ENCODE measurements at places on chromosomes 7 and 10.

DNA sequence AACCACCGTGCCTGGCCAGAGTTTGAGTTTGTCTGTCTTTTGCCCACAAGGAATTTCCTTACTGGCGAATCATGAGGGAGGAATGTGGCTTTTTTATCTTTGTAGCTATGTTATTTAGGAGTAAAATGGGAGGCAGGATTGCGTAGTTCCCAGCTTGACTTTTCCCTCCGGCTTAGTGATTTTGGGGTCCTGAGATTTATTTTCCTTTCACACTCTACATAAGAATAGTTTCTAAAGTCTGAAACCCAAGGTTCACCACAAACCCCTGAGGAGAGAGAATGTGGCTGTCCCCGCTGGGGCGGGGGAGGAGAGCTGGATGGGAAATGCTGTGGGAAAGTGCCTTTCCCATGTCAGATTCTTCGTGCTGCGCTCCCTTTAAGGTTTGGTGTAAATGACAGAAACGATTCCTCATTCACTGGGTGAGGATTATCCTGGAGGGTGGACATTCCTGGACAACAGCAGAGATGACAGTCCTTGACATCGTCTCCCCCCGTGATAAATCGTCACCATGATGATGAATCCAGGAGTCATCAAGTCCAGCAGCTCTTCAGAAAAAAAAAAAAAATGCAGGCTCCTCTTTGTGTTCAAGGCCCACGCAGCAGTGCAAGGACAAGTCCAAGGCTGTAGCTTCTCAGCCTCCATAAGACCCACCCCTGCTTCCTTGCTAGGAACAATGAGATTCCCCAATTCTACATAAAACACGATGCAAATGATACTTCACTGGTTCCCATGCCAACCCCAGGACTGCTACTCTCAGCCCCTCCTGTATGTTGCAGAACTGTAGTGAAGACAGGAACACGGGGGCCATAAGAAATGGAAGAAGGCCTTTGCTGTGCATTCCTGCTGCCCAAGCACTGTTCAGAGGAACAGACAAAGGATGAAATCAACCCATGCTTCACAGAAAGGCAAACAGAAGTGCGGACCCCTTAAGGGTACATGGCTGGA, 233.1 kb downstream of the CCDC3 start:
- no peak for DNase-seq

GRCh38 chr10:64039198-64039597, 518.0 kb downstream of the REEP3 start:
- DNase-seq, result no peak

GRCh38 chr7:47318395-47319182, 263.3 kb downstream of the TNS3 start:
- no peak for DNase-seq

- no peak for DNase-seq
Measured at GRCh38 chr10:3832022-3832786, 47.2 kb upstream of the KLF6 start.

DNA sequence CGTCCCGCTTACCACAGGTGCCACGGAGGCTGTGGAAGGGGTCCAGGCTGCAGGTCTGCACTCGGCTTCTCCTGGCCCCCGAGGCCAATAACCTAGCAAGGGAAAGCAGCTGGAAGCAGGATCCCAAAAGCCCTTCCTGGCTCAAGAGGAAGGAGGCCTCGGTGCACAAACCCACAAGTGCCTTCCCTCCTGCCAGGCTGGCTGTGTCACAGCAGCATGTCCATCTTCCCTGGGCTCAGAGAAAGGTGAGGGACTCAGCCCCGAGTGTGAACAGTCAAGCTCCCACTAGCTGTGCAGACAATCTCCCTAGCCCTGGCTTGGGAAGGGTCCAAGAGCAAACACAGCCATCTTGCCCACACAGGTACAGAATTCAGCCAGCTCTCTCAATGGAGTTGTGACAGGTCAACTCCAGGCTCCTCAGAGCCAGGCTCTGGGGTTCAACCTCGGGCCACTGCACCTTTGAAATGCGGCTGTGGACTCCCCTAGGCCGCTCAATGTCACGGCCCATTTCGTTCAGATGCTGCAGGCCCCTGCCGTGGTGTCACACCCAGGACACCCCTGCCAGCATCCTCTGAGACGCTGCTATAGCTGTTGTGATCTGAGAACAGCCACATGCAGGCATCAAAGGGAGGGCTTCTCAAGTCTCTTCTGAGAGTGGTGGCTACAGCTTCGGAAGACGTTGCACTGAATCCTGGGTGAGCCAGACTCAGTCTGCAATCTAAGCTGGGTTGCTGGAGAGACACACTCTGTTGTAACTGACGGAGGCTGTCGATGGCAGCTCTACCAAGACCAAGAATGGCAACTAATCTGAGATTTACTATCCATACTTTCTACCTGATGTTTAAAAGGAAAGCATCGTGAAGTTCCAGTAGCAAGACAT, 137.9 kb downstream of the DIP2C start:
- DNase-seq, result no peak

DNA sequence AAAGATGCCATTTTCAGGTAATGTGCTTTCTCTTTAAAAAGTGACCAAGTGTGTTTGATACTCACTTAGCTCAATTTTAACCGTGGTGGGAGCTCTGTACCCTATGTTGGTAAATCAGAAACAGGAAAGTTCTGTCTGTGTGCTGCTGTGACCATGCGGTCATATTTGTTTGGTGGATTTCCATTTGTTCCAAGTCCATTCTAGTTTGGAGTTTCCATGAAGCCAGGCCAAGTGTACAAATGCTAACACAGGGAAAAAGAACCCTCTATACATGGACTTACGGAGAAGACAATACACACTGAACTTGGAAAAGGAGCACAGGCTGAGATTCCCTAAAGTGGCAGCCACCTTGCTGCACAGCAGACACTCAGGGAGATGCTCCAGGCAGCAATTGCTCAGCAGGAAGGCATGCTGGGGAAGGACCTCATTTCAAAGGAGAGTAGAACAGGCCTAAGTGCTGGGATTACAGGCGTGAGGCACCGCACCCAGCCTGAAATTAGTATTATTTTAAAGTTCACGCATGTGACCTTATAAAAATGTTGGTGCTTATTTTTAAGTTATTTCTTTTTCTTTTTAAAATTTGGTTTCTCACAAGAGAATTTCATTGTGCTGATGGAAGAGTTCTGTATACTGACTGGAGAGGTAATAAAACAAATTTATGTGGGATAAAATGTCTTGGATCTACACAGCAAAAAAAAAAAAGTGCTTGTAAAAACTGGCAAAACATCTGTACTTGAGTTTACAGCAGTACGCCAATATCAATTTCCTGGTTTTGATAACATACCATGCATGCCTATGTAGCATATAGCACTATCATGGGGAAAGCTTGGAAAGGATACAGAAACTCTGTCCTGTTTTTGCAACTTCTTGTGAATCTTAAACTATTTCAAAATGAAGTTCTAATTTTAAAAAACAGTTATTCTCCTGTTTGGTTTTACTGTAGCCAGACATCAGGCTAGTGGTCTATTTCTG, 436.2 kb downstream of the KCNMA1 start:
- no peak for DNase-seq

DNA sequence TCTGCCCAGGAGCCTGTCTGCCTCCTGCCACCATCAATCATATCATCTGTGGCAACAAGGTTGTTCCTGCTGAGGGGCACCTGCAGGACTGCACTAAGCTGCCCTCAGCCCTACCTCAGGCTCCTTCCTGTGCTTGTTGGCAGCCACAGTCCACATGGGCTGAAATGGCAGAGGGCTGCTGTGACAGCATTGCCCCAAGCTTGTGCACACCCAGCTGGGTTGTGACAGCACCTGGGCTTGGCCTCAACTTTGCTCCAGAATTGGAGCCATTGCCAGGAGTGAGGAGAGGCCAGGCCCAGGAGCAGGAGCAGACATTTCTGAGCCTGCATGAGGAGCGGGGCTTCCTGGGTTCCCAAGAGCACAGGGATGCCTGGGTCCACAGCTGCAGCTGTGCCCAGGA, 340.9 kb upstream of the CHRM2 start:
- DNase-seq, result no peak

DNA sequence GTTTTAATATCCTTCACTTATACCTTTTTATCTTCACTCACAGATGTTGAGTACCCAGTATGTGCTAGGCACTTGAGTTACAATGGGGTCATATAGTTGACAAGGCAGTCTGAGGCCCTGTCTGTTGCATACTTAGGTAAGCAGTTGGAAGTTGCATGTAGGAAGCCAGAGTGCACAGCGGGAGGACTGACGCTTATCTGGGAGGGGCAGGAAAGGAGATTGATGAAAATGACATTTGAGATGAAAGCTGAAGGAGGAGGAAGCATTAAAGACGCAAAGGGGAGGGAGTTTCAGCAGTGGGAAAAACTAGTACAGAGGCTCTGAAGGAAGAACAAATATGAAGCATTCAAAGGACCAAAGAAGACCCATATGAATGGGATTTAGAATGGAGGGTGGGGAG, 266.2 kb downstream of the HTR7 start:
- DNase-seq, result no peak

- no peak for DNase-seq
Measured at GRCh38 chr10:29039677-29040189, 249.1 kb upstream of the LYZL1 start.

DNA sequence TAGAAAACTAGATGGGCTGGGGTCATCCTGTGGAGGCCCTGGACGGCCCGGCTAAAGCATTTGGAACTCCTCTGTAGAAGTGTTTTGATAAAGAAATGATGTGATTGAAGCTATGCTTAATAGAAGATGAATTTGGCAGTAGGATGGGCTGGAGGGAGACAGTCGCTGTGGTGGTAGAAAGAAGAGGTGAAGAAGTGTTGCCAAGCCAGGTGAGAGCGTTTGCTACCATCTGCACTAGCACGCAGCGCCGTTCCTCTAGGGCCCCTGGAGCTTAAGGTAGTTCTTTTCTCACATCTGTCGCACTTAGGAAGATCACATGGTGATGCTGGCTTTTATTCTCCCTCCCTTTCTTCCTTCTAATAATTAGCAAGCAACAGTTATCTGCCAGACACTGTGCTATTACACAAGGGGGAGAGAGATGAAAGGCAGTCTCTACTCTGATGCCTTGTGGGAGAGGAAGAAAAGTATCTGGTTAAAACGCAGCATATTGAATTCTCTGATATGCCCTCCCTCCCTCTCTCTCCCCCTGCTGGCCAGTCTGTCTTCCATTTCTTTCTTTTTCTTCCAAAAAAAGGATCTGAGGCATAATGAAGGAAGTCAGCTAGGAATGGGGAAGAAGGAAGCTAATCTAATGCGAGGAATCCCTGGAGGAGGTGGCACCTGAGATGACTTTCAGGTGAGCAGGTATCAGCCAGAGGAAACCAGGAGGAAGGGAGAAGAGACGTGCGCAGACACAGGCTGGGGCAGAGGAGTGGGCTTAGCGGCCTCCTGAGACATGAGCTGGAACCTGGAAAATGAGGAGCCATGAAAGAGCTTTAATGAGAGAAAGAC, 162.3 kb upstream of the KLF14 start:
- DNase-seq, result no peak

DNA sequence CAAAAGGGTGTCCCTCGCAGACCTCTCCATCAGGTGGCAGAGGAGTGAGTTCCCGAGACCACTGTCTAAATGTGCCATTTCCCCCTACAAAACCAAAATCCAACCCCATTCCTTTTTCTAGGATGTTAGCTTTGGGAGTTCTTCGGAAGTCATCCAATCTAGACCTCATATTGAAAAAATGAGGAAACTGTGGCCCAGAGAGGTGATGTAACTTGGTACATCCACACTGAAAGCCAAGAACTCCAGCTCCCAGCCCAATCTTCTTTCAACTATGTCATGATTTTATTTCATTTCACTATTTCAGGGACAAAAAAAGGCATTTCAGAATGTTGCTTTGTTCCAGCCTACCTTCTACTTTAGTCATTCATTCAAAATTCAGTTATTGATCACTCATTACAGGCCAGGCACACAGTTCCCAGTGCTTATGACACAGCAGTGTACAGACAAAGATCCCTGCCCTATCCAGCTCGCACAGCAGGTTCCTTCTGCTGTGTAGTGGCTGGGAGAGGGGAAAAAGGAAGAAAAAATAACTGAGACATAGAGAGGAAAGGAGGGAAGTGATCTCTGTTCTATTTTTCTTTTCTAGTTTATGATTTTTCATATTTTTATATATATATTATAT, 35.8 kb downstream of the SCRN1 start:
- no peak for DNase-seq

- DNase-seq, result no peak
Measured at GRCh38 chr10:127909716-127910463, 3.0 kb downstream of the PTPRE start.

DNA sequence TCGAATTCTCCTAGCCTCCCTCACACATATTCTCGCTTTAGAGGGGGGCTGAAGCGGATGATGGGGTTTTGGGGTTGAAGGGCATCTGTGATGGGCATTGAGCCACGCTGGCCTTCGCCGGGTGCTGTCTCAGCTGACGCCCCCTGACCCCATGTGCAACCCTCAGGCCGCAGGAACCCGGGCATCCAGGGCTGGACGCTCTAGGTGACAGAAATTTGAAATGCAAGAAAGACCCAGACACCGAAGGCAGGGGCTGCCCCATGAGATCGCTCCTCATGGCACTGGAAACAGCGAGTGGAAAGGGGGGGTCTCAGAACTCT, 664 bp upstream of the C10orf88 start:
- no peak for DNase-seq

DNA sequence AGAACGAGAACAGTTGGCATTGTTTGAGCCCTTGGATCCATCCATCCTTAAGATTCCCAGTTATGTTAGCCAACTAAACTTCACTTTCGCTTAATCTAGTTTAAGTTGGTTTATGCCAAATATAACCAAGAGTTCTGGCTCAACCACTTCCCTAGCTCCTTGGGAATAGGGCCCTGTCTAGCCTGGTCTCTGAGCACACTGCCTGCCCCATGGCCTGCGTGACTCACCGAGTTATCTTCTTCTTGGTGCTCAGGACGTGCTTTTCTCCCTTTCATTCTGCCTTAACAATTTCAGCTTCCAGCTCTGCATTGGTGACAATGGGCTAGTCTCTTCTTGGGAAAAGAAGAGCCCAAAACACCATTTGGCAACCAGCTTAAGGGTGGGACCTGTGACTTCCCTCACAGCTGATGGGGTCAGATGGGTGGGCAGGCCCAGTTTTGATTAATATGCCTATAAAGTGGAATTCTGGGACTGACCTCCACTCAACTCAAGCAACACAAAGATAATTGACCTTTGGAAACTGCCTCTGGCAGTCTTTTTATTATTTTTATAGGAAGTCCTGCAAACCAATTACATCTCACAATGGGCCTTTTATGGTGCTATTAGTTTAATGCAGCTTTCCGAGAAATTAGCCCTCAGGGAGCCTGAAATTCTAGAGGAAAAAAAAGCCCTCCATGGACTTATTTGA, 126.4 kb downstream of the CFAP58 start:
- no peak for DNase-seq

- DNase-seq, result no peak
Measured at GRCh38 chr7:81449105-81449504, 320.7 kb downstream of the HGF start.

DNA sequence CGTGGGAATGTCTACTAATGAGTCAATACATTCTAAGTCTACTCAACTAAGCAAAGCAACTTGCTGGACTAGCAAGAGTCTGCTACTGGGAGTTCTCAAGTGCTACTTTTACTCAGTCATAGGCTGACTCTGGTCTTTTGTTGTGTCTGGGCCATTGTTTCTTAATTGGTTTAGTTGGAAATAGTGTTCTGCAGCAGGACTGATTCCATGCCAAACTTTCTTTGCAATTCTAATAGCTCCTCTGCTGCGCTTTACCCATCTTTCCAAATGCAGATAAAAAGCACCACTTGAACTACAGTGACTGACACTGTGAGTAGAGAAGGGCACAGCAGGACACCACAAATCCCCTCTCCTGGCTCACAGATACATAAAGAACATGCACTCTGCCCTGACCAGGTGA, 125.7 kb downstream of the CD36 start:
- DNase-seq, result no peak

Measured in NCI-H774 (cell line).